NCI-H510A treated with DMSO at 0.1 percent for 48 hours (cell line): ENCODE measurements at places on chromosomes 12 and 14.

GRCh38 chr12:92978607-92979006, 49.5 kb upstream of the EEA1 start:
- DNase-seq, result no peak

- DNase-seq, result no peak
Measured at GRCh38 chr14:37034410-37035285, 137.8 kb downstream of the SLC25A21 start.

DNA sequence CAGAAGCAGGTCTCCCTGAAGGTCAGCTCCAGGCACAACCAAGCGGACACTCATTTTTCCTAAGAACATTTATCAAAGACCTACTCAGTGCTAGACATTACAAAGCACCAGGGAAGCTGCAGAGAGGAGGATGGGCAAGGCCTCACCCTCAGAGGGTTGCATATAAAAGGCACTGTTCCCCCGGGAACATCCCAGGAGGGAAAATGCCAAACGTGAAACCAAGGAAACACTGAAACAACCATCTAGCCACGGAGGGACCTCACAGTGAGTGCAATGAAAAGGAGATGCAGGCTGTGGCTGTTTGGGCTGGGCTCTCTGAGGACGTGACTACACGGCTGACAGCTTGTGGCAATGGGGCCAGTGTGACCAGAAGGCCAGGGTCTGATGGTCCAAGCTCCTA, 117.4 kb upstream of the VASH1 start:
- no peak for DNase-seq

GRCh38 chr14:30553311-30553989, 5.5 kb upstream of the G2E3 start:
- no peak for DNase-seq

DNA sequence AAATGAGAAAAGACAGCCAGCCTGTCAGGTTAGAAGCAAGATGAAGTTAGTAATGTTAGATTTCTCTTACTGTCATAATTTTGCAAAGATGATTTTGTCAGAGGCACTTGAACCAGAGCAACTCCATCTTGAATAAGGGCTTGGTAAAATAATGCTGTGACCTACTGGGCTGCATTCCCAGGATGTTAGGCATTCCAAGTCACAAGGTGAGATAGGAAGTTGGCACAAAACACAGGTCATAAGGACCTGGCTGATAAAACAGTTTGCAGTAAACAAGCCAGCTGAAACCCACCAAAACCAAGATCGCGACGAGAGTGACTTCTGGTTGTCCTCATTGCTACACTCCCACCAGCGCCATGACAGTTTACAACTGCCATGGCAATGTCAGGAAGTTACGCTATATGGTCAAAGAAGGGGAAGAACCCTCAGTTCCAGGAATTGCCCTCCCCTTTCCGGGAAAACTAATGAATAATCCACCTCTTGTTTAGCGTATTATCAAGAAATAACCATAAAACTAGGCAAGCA, 1313.5 kb upstream of the TMEM132C start:
- no peak for DNase-seq

DNA sequence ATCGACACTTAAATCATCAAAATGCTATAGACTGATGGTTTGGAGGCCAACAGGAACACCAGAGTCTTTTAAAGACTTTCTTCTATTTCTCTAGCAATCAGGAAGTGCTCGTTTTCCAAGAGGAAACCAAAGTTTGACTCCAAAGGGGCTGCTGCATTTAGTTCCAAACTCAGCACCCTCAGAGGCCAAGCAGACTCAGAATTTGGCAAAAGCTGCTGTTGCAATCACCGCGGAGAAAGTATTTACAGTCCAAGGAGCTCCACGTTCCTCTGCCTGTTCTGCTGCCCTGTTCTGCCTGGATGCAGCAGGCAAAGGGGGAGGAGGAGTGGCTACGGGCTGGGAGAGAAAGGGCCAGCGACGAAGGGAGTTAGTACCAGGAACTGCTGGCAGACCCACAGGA, 325.1 kb downstream of the BCL11B start:
- no peak for DNase-seq
